ENCODE measurements at places on chromosomes 2 and 18. TPM values are rescaled to one million over a fixed set of nuclear protein-coding genes. Genes with fewer than 3 reads are reported as not detected.

The LIMS4 gene
- 0.54 TPM for total RNA-seq

The CENPA gene
- 0.81 TPM for total RNA-seq

The GKN1 gene
- total RNA-seq: not detected

The DTNA gene
- total RNA-seq: under 0.01 TPM

The EPG5 gene
- total RNA-seq: 28.3 TPM

The CXCR4 gene
- total RNA-seq: 150 TPM

The CYP1B1 gene
- 2.7 TPM for total RNA-seq

The DSC2 gene
- total RNA-seq: 0.27 TPM

The DUSP28 gene
- 8.3 TPM for total RNA-seq

The DCDC2C gene
- not detected for total RNA-seq

The STK39 gene
- 2.7 TPM for total RNA-seq

DNA sequence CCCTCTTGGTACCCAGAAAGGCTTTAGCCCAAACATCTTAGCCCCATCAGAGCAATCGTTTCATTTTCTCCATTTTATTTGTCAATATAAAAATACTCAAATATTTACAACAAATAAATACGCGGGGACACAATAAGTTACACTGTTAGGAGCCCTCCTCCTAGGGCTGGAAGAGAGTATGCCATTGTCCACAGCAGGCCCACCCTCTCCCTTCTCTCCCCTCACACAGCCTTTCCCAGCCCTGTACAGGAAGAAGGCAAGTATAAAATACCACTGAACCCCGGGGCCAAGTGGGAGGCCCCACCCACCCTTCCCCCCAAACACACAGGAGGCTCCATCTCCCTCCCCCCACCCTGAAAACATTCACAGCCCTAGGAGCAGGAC lies 1.9 kb upstream of the ANKRD39 start:
- no peak for DNase-seq

- no peak for DNase-seq
Measured at GRCh38 chr2:191705084-191705483, 27.1 kb downstream of the NABP1 start.

DNA sequence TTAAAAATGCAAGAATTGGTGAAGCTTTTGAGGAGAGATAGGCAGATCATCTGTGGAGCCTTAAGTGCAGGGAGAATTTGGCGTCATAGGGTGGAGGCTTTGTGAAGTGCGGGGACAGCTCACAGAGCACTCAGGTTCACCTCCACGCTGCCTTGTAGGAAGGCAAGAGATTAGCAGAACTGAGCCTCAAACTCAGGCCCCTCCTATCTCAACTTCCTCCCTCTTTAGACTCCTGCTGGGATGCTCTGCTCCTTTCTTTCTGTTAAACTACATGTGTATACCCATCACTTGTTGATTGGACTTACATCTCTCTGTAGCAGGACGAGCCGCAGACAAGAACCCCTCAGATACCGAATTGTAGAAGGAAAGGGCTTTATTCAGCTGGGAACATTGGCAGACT lies 422.2 kb downstream of the SETBP1 start:
- no peak for DNase-seq

- no peak for DNase-seq
Measured at GRCh38 chr2:222756951-222757650, 85.6 kb downstream of the MOGAT1 start.

DNA sequence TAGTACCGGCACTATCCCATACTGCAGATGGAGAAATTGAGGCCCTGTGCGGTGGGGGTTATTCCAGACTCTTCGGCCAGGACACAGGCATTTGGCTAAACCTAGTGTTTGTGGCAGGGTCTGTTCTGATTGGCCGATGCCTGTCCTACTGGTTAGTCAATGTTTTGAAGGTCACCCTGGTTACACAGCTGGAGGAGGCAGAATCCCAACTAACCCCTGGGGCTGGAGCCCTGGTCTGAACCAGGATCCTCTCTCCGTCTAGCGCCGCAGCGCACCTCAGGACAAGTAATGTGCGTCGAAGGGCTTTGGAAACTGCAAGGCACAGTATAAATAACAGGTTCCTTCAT lies 19.4 kb downstream of the TEX44 start:
- no peak for DNase-seq

DNA sequence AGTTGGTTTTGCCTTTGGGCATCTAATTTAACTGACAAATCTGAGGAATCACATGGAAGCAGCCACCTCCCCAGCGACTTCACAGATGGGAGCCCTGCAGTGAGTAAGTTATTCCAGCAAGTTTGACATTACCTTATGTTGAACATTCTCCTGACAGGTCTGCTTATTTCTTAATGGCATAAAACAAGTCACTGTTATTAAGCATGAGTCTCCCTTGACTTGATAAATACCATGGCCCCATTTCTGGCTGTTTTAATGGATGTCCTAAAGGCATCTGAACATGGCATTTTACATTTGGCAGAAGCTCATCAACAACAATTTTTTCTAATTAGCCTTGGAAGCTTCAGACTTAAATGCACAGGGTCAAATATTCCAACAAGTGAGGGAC lies 92.6 kb upstream of the CREB1 start:
- no peak for DNase-seq

DNA sequence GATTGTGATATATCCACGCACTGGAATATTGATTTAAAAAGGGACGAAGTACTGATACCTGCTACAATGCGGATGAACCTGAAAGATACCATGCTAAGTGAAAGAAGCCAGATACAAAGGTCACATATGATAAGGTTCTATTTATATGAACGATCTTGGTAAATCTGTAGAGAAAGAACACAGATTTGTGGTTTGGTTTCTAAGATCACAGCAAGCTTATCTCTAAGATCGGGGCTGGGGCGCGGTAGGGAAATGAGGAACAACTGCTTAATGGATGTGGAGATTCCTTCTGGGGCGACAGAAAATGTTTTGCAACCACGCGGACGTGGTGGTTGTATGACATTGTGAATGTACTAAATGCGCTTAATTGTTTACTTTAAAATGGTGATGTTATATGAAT lies 60.1 kb downstream of the NEDD4L start:
- DNase-seq: peak; percentile 70

DNA sequence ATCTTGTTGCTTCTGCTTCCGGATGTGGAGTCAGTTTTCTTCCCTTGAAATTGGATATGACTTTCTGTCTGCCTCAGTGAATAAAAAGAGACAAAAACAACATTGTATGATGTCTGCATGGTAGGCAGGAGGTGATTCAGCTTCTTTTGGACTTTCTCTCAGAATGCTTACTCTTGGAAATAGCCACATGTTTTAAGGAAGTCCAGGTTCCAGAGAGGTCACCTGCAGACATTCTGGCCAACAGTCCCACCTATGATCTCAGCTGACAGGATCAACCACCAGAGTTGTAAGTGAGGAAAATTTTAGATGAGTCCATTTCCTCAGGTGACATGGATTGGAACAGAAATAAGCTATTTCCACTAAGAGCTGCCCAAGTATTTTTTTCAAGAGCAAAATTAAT lies 508.7 kb upstream of the FAM98A start:
- DNase-seq: no peak

DNA sequence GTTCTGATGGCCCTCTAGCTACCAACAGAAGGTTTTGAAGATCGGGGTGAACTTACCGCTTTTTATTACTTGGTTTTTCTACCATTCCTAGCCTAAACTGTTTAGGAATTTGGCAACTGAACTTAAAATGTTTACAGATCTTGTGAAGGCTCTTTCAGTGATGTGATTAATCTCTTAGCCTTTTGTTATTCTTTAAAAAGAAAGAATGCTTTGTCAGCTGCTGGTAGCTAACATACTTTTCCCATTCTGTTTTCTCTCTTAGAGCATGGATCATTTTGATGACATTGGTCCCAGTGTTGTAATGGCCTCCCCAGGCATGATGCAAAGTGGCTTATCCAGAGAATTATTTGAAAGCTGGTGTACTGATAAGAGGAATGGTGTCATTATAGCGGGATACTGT lies 18.1 kb downstream of the CPSF3 start:
- no peak for DNase-seq

GRCh38 chr2:189276277-189276676 lies 96.7 kb upstream of the COL5A2 start:
- no peak for DNase-seq

GRCh38 chr2:72238311-72238710 lies 90.6 kb upstream of the CYP26B1 start:
- no peak for DNase-seq

GRCh38 chr2:127707890-127708648 lies 6.8 kb downstream of the SFT2D3 start:
- no peak for DNase-seq

GRCh38 chr18:63999871-64000270 lies 30.0 kb downstream of the SERPINB8 start:
- DNase-seq: no peak

DNA sequence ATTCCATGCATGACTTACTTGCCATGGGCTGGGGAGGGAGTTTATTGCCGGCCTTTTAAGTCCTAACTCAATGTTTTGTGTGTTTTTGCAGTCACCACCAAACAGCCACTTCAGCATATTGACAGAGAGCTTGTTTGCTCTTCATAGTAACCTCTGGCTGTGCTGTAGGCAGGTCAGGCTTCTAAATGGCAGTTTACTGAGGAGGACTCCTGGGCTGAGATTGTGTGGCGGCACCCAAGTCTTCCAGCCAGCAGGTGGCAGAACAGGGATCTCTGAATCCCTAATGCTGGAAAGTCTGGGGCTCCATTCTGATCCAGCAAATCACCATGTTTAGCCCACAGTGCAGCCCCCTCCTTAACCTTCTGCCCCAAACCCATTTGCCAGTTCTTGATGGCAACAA lies 121.2 kb downstream of the CAPN13 start:
- no peak for DNase-seq

GRCh38 chr2:25190536-25190935 lies 22.2 kb upstream of the POMC start:
- no peak for DNase-seq

GRCh38 chr18:58599106-58599505 lies 29.8 kb downstream of the ALPK2 start:
- DNase-seq: no peak

DNA sequence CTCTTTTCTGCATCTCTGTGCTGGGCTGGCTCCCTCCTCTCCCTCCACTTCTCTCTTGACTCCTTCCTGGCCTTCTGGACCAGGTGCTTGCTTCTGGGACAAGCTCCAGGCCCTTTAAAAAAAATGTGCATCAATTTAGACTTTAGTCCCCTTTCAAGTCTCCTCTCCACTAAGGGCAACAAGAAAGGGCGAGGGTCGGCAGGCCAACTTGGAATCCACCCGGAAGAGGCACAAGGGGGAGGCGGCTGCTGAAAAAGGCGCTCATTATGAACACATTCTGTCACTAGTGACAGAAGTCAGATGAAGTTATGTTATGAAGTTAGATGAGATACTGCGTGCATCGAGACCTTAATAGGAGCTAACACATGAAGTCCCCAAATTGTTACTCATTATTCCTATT lies 13.6 kb upstream of the RHOB start:
- DNase-seq: no peak
